ENCODE measurements at places on chromosomes 4 and X. TPM values are rescaled to one million over a fixed set of nuclear protein-coding genes. Genes with fewer than 3 reads are reported as not detected.

- DNase-seq = no peak
Observed at GRCh38 chr4:102598086-102598761, 97.1 kb downstream of the NFKB1 start.

DNA sequence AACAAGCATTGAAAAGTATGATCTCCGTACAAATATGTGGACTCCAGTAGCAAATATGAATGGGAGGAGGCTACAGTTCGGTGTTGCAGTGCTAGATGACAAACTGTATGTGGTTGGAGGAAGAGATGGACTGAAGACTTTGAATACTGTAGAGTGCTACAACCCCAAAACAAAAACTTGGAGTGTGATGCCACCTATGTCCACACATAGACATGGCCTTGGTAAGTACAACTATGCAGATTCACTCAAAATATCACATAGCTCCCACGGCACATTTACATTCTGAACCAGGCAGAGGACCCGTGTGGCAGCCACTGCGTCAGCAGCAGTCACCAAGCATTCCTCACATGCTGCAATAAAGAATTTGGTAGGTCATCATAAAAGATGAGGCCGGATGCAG lies 41.3 kb downstream of the KLHL5 start:
- no peak for DNase-seq

The CTAG1A gene
- not detected for polyA plus RNA-seq

DNA sequence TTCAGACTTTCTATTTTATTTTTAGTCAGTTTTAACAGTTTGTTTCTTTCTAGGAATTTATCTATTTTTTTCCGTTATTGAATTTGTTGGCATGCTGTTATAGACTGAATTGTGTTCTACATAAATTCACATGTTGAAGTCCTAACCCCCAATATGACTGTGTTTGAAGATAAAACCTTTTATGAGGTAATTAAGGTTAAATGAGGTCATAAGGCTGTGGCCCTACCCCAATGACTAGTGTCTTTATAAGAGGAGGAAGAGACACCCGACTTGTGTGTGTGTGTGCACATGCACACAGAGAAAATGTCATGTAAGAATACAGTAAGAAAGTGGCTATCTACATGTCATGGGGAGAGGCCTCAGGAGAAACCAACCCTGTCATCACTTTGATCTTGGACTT lies 146.3 kb downstream of the BRWD3 start:
- no peak for DNase-seq

All from SK-N-SH (cell line).